Mesenchymal stem cell (in vitro differentiated cells and primary cell): ENCODE measurements at places on chromosomes 2 and 18.

GRCh38 chr2:887639-888038 is 63.0 kb upstream of the SNTG2 start:
- no peak for DNase-seq

- DNase-seq: no peak
Measured at GRCh38 chr2:233433029-233433428, 78.7 kb downstream of the DGKD start.

GRCh38 chr2:4782647-4783046 is 909.5 kb upstream of the SOX11 start:
- no peak for DNase-seq

DNA sequence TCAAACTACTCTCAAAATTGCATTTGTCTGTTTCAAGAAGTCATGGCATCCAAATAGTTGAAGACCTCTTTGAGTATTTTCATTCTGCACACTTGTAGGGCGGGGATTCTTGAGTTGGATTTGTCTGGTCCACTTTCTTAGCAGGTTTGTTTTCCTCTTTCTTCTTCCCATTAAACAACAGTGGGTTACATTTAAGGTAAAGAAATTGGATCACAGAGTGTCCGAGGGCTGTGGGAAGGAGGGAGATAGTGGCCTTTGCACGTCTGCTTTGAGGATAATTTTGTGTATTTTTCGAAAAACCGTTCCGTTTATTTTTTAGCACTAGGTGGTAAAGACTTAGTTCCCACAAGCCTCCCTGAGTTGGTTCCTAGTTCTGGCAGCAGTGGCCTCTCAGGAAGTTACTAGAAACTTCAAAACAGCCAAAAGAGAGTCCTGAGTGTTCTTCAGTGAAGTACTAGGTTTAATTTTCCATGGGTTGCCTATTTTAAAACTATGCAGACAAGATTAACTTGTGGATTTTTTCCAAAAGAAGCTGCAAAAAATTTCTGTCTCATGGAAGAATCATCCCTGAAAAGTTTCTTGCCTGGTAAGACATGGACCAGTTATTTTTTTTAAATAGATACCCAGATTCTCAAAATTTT is 107.9 kb downstream of the CDC42EP3 start:
- DNase-seq: no peak

DNA sequence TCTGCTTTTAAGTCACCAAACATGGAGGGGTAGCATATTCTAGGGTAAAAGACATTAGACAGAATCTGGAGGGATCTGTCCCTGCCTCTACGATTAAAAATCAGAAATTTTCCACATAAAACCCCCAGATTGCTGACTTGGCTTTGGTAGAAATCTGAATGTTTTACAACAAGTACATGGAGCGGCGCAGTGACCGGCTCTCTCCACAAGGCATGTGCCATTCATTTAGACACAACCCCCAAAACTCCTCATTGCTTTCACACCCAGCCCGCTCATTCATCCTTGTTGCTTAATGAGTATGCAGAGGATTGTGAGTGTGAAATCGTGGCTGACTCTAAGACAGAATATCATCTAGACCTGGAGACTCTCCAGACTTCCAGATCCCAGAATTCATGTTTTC is 140.6 kb downstream of the CNTNAP5 start:
- no peak for DNase-seq

- DNase-seq: no peak
Measured at GRCh38 chr18:40864846-40865245, 1090.2 kb upstream of the PIK3C3 start.

DNA sequence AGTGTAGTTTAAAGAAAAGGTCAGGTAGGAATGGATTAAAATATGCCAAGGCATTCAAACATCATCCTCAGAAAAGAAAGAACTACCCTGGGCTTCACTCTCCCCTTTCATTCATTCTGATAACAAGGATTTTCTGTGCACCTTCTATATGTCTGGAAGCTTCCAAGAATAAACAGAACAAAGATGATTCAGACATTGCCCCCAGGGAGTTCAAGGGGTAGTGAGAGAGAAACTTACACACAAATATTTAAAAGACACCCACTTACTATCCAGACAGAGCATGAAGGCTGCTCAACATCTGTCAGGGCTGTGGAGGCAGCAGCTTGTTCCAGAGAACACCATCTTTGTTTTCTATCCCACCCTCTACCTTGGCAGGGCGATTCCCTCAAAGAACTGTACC is 140.5 kb downstream of the ALK start:
- no peak for DNase-seq

GRCh38 chr2:26655611-26656195 is 14.5 kb upstream of the CIB4 start:
- no peak for DNase-seq

DNA sequence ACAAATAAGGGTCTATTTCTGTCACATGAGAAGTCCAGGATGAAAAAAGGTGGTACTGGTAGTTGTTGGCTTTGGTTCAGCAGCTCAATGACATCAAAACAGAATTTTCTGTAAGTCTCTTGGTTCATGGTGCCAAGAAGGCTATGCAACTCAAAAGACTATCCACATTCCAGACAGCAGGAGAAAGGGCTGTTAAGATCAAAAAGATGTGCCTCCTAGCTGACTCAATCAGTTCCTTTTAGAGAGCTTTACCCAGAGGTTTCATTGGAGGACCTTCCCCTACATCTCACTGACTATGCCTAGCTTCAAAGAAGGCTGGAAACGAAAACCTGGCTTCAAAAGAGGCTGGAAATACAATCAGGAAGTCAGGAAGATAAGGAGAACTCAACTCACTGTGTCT is 98.0 kb downstream of the DYM start:
- DNase-seq: no peak

- DNase-seq: no peak
Measured at GRCh38 chr2:240432430-240432819, 3.0 kb upstream of the GPC1 start.

GRCh38 chr2:11368059-11368572 is 23.7 kb upstream of the ROCK2 start:
- DNase-seq: peak; percentile 28

- peak; percentile 61 for DNase-seq
Measured at GRCh38 chr18:21191596-21192307, 50.3 kb upstream of the GREB1L start.

GRCh38 chr2:213152065-213152794 is 818 bp upstream of the IKZF2 start:
- DNase-seq: peak; percentile 83

GRCh38 chr18:3821524-3821923 is 371.6 kb downstream of the TGIF1 start:
- no peak for DNase-seq

DNA sequence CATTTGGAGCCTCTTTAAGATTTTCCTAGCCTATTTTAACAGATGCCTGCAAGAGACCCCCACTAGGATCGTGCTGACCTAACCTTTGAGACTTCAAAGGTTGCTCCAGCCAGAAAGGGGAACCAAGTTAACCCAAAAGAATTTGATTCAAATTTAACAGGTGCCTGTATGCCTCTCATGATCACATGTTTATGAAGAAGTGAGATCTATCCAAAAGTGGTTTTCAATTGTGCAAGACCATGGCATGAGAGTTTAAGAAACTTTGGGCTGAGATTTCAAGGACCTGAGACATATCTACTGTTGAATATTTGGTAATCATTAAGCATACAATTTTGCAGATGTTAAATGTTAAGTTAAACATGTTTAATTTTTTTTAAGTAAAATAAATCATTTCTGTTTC is 1.3 kb upstream of the RSAD2 start:
- no peak for DNase-seq

DNA sequence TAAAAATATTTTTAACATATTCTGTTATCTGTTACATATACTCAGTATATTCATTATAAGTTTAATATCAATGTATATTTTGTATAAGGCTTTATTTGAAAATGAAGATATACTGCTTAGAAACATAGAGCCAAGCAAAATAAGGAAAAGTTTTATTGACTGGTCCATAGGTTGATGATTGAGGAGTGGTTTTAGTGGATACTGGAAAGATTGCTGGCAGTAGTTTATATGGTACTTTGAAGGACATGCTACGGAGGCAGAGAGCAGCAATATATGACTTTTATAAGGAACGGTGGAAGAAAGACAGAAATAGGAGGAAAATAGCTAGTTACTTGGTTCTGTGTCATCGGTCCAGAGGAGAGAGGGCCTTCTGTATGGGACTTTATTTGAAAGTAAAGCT is 92.4 kb downstream of the ZNF236 start:
- no peak for DNase-seq

DNA sequence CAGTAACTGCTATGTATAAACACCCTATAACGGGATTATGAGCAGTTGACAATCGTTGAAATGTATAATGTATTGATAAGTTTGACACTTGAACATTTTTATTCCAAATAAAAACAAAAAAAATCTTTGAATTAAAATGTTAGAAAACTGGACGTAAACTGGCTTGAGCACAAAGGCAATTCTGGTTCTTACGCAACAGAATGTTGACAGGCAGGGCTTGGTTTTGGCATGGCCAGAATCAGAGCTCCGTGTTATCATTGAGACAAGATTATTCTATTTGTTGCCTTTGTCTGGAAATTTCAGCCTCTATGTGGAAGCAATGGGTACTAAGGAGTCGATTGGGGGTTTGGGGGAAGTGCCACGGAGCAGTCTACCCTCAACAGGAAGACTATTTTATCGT is 1028.6 kb upstream of the ZEB2 start:
- no peak for DNase-seq

DNA sequence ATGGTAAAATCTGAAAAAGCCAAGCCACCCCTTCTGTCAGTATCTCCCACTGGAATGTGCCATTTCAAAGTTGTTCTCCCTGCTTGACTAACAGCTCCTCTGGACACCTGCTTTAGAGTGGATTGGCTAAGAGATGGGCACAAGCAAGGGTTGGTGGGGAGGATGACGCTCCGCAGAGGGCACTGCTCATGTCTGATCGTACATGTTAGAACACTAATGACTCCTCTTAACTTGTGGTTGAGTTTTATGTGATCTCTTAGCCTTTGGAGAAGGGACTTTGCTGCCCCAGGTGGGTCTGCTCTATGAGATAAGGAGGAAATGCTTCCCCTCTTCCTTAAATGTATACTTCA is 8.2 kb upstream of the KIAA2012 start:
- no peak for DNase-seq

- no peak for DNase-seq
Measured at GRCh38 chr18:74463254-74463653, 6.1 kb upstream of the DIPK1C start.

- no peak for DNase-seq
Measured at GRCh38 chr2:15047184-15047583, 414.7 kb downstream of the LRATD1 start.

DNA sequence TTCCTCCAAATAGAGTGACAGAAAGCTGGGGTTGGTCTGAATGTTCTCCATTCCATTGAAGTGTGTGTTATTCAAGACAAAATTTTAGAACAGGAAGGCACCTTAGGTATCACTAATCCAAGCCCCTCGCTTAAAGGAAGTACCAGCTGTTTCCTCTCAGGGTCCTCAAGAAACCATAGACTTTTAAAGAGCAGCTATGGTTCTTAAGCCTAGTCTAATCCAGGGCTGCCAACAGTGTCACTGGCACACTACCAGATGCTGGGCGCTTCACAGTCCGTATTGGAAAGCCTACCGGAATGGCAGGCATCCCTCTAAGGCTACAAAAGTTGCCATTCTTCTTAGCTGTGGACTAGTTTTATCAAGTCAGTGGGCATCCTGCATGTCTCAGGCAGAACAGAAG is 1.9 kb downstream of the NEMP2 start:
- no peak for DNase-seq

DNA sequence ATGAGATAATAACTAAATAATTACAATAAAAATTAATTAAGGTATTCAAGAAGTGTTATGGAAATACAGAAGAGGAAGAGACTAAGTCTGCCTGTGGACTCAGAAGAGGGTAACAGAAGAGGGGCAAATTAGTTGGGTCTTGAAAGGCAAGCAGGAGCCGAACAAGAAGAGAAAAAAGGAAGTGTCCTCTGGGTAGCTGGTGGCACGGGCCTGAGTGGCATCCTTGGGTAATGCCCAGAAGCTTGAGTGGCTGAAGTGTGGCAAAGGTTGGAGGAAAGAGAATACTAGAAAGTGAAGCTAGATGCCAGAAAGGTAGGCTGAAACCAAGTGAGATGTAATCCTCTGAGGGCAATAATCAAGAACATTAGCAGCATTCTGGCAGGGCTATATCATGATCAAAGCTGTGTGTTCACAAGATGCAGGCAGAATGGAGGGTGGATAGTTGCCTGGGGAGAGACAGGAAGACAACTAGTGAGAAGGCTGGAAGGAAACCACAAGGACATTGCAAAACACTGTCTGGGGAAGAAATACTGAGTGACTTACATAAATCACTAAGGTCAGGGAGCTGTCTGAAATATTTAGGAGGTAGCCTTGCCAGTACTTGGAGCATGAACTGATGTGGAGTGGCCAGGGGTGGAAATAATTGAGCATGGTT is 16.2 kb downstream of the DOCK10 start:
- DNase-seq: peak; percentile 77

DNA sequence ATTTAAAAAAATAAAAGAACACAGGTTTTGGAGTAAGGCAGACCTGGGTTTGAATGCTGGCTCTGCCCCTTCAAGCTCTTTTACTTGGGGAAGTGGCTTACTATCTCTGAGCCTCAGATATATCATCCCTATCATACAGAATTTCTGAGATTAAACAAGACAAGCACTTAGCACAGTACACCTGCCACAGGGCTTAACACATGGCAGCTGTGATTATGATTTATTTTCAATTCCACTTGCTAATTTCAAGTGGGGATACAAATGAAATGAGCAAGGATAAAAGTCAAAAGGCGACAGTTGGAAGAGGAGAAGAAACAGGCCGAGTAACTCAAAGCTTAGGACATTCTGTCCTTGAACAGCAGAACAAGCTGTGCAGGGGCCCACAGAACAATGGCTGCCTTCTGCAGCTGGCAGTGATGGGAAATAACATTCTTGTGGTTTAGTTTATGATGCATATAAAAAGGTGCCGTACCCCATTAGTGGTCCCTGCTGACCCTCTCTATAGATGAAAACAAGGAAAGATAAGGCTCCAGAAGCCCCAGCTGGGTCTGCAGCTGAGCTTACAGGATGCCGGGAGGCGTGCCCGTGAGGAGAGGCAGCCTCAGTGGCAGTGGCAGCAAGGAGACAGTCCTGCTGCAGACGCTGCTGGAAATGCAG is 45.3 kb downstream of the KIF3C start:
- no peak for DNase-seq

- DNase-seq: no peak
Measured at GRCh38 chr2:109471658-109472057, 142.1 kb downstream of the SEPTIN10 start.

GRCh38 chr2:222569826-222570225 is 86.1 kb downstream of the FARSB start:
- DNase-seq: peak; percentile 46

- DNase-seq: no peak
Measured at GRCh38 chr2:1759611-1759930, 15.3 kb upstream of the PXDN start.
